Kidney capillary endothelial cell (primary cell): ENCODE measurements at places on chromosomes 11 and 22.

- no peak for DNase-seq
Observed at GRCh38 chr11:1774886-1775285, 11.2 kb upstream of the CTSD start.

DNA sequence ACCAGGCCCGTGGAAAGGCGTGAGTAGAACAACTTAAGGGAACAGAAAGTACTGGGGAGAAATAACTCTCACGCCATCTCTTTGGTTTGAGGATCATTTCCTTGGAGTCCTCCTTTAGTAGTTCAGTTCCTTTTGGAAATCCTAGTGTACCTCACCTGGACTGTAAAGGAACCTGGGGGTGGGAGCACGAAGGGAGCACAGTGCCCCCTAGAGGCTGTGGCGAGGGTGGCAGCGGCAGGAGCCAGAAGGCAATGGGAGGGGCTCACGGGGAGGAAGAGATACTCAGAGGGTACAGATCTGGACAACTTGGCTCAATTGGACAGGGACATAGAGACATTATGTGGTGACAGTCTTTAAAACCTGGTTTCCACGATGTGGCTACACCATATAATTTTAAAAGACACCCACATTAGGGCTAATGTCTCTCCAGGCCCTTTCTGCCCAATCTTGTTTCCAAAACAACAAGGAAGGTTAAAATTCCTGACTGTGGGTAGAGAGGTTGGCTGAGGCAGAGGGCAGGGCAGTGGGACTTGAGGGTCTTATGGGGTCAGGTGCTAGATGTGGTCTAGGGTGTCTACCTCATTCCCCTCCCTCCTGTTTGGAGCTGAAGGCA is 87.0 kb downstream of the CSNK2A3 start:
- DNase-seq: no peak

DNA sequence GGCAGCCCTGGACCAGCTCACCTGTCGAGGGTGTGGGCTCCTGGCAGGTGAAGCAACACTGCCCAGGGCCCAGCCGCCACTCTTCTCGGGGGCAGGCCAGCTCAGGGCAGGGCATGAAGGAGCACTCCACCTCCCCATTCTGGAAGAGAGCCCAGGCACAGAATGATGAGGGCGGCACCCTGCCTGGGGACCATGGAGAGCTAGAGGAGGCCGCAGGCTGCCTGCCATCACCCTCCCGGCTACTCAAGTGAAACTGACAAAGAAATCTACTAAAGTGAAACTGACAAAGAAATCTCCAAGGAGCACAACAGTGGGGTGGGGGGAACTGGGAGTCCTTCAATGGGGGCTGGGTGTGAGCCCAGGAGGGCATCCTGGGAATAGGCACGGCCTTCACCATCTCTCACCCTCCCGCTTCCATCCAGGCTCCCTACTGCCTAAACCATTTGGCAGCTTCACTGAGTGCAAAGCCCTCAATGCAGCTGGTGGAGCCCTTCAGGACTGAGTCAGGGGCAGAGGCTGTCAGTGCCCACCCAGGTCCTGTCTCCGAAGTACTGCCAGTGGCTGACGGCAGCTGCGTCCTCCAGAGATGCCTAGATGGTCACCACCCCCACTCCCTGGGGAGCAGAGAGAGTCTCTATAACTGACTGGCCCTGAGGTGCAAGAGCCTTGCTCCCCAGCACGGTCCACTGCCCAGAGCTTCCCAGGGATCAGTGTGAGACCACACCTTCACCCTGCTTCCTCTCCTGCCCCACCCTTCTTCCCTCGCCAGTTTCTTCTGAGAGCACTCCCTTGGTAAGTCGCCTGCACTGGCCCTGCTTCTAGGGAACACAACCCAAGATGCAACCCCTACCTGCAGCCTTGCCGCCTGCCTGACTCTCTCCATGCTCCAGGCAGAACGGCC is 21.7 kb downstream of the VWCE start:
- DNase-seq: no peak

GRCh38 chr11:113131036-113131775 is 170.0 kb downstream of the NCAM1 start:
- DNase-seq: no peak

DNA sequence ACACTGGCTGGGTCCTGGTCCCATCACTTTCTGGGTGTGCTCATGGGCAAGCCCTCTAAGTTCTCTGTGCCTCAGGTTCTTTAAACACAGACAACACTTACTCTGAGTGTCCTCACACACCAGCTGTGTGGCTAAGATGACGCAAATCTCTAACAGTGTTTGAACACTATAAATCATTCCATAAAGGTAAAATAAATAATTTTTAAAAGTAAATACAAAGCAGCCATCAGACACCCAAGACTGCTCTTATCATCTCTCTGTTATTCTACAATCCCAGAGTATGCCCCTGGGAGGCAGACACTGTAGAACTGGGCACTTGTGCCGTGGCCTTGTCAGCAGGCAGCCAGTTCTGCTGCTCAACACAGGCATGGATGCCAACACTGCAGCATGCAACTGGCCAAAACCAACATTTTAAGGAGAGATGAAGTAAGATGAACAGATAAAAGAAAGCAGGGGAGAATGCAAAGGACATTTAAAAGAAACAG is 56.8 kb downstream of the RPL27A start:
- DNase-seq: no peak

DNA sequence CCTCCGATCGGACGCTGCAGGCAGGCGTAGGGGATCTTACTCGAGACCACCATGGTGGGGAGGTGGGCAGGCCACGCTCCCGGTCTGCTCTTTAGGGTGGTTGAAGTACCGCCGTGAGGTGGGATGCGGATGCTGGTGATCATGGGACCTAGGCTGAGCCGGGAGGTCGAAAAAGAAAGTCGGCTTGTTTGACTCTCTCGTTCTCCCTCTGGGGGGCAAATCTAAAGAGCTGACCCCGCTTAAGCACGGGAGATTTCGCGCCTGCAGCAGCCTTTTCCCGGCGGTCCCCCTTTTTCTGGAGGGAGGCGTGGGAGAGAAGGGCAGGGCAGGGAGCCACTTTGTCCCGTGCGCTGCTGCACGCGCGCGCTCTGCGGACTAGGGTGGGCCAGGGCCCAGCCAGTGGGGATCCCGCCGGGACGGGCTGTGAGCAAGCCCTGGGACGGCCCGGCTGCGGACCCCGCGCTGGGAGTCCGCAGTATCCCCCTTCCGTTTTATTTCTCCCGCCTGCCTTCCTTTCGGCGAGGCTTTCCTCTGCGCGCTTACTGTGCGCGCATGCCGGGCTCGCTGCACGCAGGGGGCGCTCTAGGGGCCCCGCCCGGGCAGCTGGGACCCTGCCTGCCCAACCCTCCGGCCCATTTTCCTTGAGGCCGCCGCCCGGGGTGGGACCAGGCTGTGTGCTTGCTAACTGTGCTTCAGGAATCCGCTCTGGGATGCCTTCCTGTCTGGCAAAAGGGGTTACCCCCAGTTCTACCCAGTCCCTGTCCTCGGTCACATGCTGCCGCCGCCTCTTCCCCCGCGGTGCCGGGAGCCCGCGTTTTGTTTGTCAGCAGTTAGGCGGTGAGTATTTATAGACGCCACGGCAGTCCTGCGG is 81.0 kb downstream of the PRR5L start:
- no peak for DNase-seq

GRCh38 chr11:16763746-16764145 is 25.3 kb downstream of the C11orf58 start:
- DNase-seq: no peak

GRCh38 chr11:83819931-83820549 is 533.9 kb upstream of the CCDC90B start:
- DNase-seq: peak; percentile 77

DNA sequence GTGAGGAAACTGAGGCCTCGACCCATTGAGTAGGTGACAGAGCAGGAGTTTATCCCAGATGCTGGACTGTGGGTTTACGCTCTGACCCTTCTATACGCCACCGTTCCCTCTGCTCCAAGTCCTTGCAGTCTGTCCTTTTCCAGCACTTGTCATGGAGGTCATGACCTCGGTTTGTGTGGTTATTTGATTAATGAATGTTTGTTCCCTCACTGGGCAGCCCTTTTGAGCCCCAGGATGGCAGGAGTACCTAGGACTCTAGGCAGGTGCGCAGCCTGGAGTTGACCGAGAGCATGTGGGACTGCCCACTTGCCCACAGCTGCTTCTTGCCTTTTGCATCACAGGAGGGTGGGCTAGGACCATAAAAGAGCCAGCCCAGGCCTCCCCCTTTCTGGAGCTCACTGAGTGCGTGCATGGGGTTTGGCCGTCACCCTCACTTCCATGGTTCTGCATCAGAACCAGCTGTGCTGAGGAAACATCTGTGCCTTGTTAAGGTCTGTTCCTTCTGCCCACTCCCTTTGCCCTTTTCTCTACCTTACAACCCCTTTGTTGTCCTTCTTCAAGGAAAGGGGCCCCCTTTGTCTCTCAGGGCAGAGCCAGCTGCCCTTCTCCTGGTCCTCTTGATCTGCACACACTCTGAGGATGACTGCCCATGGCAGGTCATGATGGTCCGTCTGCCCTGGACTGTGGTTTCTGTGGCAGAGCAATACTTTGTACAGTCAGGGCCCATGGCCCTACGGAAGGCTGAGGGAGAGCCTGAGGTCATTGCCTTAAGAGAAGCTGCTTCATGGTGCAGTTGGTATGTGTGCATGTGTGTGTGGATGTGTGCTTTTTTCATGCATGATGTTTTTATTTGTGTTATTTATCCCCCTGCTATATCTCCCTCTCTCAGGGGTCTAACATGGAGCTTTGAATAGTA is 38.2 kb downstream of the BMAL1 start:
- DNase-seq: no peak

- DNase-seq: no peak
Observed at GRCh38 chr11:40679276-40679675, 780.2 kb downstream of the LRRC4C start.

- DNase-seq: peak; percentile 50
Observed at GRCh38 chr11:16184588-16184987, 171.8 kb downstream of the SOX6 start.

DNA sequence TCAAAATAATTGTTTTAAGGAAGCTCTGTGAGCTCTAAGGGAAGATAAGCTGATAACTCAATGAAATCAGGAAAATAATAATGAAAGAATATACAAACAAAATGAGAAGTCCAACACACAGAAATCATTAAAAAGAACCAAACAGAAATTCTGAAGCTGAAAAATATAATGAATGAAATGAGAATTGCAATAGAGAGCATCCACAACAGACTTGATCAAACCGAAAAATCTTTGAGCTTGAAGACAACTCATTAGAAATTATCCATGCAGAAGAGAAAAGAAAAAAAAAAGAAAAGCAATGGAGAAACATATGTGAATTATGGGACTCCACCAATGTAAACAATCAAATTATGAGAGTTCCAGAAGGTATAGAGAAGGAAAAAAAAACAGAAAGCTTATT is 101.0 kb downstream of the BBOX1 start:
- DNase-seq: no peak

GRCh38 chr22:35023692-35024363 is 42.1 kb upstream of the ISX start:
- DNase-seq: peak; percentile 38

DNA sequence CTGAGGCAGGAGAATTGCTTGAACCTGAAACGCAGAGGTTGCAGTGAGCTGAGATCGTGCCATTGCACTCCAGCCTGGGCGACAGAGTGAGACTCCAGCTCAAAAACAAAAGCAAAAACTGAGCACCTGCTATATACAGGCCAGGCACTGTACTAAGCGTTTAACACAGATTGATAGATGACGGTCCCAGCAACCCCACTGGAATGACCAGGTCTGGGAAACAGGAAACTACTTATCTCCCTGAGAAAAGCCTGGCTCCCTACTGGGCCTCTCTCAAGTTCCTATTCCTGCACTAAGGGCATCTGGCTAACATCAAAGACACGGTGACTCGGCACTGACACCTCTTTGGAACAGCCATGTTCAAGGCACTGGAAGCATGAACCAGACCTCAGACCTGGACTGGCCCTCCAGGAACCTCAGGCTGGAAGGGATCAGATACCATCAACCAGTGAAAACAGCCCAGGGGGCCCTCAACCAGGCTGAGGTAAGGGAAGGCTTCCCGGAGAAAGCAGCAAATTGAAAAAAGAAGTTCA is 16.6 kb downstream of the ARAP1 start:
- DNase-seq: peak; percentile 65
